ENCODE measurements at places on chromosomes 3 and 15. TPM values are rescaled to one million over a fixed set of nuclear protein-coding genes. Genes with fewer than 3 reads are reported as not detected.
A peak's percentile ranks its signal among the peaks of the same experiment; 100 is the strongest.

Gene ECE2
- total RNA-seq = not detected

Gene PLCH1
- 2.0 TPM for total RNA-seq

Gene CFAP161
- total RNA-seq = 0.69 TPM

Gene NR2E3
- total RNA-seq = not detected

Gene WNT5A
- 109 TPM for total RNA-seq

Gene SLC9C1
- not detected for total RNA-seq

Gene SPINT1
- 3.8 TPM for total RNA-seq

Gene FANCD2OS
- not detected for total RNA-seq

Gene PRSS50
- not detected for total RNA-seq

Gene CD47
- total RNA-seq = 160 TPM

Gene CELF6
- 0.57 TPM for total RNA-seq

Gene IL5RA
- 0.80 TPM for total RNA-seq

Gene GOLGA8G
- total RNA-seq = not detected

Gene SH2D7
- not detected for total RNA-seq

Gene GNAT1
- total RNA-seq = not detected

Gene SLC51B
- not detected for total RNA-seq

Gene RARRES1
- not detected for total RNA-seq

Gene PEX11A
- total RNA-seq = 4.3 TPM

- no peak for DNase-seq
Measured at GRCh38 chr3:62873451-62873760, 1.8 kb downstream of the CADPS start.

- DNase-seq = no peak
Measured at GRCh38 chr3:112115161-112115739, 17.8 kb downstream of the GCSAM start.

GRCh38 chr15:92655178-92655995 lies at the start of gene FAM174B:
Gene FAM174B, minus strand, starts transcription at chr15:92655775.
- DNase-seq = peak; percentile 69

DNA sequence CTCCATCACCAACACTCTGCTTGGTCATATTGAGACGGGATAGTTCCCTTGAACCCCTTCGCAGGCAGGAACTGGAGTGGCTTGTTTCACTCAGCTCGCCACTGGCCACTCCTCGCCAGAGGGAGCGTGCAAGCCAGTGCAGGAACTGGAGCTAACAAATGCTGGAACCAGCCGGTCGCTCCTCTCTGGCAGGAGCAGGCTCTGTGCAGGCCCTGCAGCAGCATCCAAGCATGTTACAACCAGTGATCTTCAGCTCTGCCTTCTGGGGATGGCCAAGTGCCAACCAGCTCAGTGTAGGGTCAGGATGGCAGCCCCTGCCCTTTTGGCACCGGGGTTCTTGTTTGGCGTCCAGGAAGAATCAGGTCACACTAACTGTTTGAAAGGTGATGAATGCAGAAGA lies 329.0 kb upstream of the AZI2 start:
- no peak for DNase-seq

DNA sequence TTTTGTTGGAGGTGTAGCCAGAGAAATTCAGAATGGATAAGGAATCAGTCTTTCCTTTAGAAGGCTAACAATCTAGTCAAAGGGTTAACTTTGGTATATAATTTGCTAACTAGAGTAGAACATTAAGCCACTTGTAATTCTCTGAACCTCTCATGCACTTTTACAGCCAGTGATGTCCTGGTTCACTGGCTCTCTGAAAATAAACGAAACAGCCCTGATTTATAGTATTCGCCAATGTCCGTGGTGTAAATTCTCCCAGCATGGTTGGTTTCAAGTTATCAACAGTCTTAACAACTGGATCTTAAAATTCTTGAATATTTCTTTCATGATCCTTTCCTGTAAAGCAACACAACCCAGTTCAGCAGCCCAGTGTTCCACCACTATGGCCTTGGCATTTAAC lies 500.4 kb upstream of the CDIN1 start:
- no peak for DNase-seq

DNA sequence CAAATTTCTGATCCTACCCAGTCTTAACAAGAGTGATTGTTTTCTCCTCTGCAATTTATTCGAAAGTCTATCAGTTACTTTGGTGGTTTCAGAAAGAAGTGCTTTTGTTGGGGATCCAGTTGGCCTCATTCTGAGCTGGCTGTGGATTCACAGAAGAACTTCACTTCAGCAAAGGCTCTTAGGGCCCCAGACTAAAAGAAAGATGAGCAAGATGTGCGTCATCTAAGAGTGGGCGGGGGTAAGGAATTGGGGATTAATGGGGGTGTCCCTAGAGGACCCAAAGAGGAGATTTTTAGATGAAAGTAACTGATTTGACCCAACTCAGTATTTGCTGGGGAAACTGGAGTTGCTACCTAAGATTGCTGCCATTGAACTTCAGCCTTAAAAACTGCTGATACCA lies 63.9 kb upstream of the TSEN2 start:
- no peak for DNase-seq

- peak; percentile 46 for DNase-seq
Measured at GRCh38 chr15:62972814-62973213, 69.7 kb upstream of the TPM1 start.

GRCh38 chr3:27610800-27611525 lies 111.2 kb downstream of the EOMES start:
- DNase-seq = no peak

DNA sequence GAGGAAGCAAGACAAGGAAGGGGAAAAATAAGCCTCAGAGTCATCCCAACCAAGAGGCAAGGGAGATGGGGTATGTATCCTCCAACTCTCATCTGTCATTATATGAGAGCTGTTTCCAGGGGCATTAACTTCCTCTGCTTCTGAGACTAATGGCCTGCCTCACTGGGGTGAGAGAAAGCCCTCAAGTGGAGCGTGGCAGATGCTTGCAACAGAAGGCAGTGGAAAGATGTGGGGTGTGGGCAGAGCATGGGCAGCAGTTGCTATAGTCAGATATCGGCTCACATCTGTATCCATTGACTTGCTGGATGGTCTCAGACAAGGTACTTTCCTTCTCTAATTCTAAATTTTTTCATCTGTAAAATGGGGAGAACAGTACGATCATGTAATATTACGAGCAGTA lies 81.7 kb upstream of the PLCL2 start:
- DNase-seq = no peak

- DNase-seq = no peak
Measured at GRCh38 chr3:144942093-144942837, 970.6 kb downstream of the DIPK2A start.

GRCh38 chr3:185552358-185552877 lies at the start of gene LIPH:
Gene LIPH, minus strand, starts transcription at chr3:185552588. Its CDS starts 117 bp downstream, at chr3:185552471.
- DNase-seq = peak; percentile 49

DNA sequence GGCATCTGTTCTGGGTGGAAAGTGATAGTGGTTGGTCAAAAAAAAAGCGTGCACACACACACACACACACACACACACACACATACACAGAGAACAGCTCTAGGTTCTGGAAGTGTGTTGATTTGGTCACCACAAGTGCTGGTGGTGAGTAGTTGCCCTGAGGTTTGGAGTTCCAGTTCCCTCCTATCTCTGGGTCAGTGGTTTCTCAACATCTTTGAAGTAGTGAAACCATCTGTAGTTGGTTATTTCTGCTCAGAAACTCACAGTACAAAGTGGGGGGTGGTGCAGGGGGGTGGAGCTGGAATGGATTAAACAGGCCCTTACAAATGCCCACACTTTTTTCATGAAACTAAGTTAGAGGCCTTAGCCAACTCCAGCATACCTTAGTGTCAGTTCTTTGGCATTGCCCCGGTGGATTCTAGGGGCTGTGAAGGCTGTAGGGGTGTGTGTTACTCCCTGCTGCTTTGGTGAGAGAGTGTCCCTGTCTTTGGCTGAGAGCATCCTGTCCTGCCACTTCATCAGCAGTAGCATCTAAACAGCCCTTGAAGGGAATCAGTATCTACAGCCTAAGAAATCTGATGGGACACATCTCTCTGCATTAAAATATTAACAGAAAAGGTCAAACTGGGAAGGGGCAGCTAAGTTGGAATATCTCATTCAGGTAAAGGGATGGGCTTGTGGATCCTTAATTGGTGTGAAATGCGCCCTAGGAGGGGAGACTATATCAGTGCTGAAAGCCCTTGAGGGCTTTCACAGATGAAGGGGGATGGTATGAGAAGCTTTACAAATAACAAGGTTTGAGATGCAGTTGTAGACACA lies 20.6 kb downstream of the SMAD3 start:
- DNase-seq = peak; percentile 63

GRCh38 chr3:161372321-161373260 lies 1.3 kb upstream of the SPTSSB start:
- peak; percentile 32 for DNase-seq

- no peak for DNase-seq
Measured at GRCh38 chr15:41937568-41937923, 34.8 kb downstream of the EHD4 start.

- peak; percentile 75 for DNase-seq
Measured at GRCh38 chr3:114411811-114412803, 118.3 kb downstream of the TIGIT start.

GRCh38 chr3:192915304-192915703 lies 2.4 kb downstream of the MB21D2 start:
- DNase-seq = peak; percentile 70

DNA sequence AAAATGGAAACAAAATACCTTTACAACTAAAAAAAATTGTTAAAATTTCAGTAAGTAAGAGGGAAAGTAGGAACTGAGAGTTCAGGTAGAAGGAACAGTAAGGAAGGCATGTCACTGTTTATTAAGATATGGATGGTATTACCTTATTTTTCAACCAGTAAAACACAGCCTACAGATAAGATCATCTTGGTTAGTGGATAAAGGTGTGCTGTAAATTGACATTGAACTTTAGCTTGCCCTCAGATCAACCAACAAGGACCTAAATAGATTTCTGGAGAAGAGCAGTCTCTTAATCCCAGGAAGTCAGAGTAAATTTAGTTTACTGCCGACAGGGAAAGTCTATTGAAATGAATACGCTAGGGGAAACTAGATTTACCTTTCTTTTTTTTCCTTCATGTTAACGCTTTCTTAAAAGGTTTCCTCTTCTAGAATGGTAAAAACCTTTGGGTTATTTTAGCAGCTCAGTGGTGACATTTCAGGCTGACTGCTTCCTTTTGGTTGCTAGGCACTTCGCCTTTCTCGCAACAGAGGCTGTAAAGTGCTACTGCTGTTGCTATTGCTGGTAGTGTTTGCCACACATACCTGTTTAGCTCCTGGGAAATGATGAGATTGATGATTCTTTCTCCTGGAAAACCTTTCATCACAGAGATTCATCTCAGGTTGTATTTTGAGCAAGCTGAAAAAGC lies 12.9 kb downstream of the DZIP3 start:
- no peak for DNase-seq

DNA sequence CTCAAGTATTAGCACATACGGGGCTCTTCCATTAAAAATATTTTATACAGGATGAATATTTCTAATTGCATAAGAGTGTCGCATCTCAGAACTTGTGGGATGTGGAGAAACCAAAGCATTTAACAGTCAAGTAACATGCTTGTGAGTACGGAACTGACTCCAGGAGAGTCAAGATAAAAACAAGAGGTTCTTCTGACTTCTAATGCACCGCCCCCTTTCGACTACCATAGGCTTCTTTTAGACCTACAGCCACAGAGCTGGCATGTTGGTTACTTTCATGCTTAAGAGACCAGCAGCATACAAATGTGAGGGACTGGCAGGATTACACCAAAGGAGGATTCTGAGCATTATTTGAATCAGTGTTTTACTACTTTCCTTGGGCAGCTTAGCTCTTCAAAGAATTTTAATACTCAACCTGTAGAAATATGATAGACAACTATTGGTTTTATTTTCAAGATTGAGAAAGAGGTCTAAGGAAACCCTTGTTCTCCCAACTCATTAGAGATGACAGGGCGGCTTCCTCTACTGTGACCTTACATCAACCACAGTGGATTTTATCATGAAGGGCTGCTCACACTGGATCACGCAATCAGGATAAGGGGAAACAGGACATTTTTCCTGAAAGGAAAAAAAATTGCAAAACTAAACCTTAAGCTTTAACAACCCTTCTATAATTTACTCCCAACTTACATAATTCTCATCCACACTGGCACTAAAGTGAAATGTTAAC lies 14.0 kb downstream of the ETV5 start:
- no peak for DNase-seq

GRCh38 chr3:82132210-82133069 lies 371.0 kb upstream of the GBE1 start:
- no peak for DNase-seq

GRCh38 chr3:115676336-115676735 lies 53.0 kb downstream of the GAP43 start:
- no peak for DNase-seq

DNA sequence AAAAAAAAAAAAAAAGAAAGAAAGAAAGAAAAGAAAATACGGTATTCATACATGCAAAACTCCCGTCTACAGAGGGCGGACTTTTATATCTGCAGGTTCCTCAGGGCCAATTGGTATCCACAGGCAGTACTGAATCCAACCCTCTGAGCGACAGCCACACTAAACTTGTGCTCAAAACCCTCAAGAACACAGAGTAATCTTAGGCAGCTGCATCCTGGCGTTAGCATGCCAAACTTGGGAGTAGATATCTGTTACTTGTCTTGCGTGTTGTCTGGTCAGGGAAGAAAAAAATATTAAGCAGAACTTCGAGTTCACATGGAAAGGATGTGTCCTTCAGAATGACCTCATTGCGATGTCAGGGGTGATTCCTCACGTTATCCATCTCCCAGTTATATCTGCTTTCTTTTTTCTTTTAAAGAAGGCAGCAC lies 12.8 kb downstream of the SNAP23 start:
- DNase-seq = no peak

GRCh38 chr3:65342084-65342683 lies 654.4 kb upstream of the ADAMTS9 start:
- peak; percentile 65 for DNase-seq

GRCh38 chr3:168828536-168828935 lies 732.8 kb upstream of the GOLIM4 start:
- no peak for DNase-seq
